NCI-H460 (cell line): ENCODE measurements at places on chromosomes 1 and 21. TPM values are rescaled to one million over a fixed set of nuclear protein-coding genes. Genes with fewer than 3 reads are reported as not detected.

Gene RNF186
- not detected in 2 replicates for total RNA-seq

DNA sequence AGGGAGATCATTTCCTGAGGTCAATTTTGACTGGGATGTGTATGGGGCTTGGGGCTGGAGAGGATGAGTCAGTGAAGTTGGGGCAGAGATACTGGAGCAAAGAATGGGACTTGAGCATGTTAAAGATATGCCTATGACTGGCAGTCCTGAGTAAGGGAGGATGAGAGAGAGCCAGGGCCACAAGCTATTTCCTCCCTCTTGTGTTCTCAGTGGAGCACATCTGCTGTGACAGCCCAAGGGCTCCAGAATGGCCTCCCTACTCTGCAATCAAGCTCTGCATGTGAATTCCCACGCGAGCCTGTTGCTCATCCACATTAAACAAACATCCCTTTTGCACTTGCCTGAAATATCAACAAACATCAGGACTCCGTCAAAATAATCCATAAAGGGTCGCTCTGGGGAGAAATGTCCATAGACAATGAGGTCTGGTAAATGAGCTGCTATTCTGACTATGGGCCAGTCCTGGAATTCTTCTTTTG, 9.2 kb downstream of the ADCY10 start:
- DNase-seq = peak; percentile 33

- no peak for DNase-seq
Measured at GRCh38 chr1:67211589-67212563, 45.6 kb downstream of the IL23R start.

Gene AXDND1
- total RNA-seq = not detected in 2 replicates

DNA sequence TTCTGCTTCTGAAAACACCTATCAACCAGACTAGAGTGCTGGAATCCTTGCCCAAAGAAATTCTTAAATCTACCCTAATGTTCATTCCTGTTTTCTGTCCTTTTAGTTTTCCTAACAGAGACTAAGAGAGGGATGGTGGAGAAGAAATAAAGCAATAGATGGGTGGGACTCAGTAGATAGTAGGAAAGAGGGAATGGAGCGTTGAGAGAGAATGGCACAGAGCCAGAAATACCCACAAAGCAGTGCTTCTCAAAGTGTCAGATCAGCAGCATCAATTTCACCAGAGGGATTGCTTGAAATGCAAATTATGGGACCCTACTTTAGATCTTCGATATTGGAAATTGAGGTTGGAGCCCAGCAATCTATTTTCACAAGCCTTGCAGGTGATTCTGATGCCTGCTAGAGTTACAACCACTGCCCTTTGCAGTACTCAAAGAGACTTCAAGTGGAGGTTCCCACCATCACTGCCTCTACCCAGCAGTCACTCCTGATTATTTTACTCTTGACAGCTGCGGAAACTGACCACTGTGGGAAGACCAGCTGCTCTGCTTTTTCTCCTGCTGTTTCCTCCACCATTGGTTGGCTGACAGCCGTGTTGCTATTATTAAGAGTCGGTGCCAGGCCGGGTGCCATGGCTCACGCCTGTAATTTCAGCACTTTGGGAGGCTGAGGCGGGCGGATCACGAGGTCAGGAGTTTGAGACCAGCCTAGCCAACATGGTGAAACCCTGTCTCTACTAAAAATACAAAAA, 11.4 kb upstream of the PRPF3 start:
- no peak for DNase-seq

DNA sequence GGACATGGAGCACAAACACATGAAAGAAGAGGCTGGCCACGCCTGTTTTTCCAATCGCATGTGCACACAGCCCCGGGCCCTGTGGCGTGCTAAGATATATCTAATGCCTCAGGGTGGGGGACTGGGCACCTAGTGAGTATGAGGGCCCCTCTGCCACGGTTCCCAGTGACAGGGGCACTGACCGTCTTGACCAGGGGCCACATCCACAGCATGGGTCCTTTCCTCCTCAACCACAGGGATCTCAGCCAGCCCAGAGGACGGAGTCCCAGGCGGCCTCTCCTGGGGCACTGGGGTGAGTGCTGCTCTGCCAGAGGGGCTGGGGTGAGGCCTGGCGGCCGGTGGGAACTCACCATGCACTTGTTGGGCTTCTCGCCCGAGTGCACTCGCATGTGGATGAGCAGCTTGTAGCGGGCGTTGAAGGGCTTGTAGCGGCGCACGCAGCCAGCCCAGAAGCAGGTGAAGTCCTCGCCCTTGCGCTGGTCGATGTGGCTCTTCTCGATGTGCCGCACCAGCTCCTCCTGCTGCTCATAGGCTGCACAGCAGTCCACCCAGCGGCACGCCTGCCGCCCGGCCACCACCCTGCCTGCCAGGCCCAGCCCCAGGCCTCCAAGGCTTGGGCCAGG, 134.7 kb downstream of the DMRTB1 start:
- no peak for DNase-seq

Gene TCHHL1
- not detected in 2 replicates for total RNA-seq

GRCh38 chr1:44812822-44813543, 4.7 kb downstream of the BTBD19 start:
- DNase-seq = no peak

DNA sequence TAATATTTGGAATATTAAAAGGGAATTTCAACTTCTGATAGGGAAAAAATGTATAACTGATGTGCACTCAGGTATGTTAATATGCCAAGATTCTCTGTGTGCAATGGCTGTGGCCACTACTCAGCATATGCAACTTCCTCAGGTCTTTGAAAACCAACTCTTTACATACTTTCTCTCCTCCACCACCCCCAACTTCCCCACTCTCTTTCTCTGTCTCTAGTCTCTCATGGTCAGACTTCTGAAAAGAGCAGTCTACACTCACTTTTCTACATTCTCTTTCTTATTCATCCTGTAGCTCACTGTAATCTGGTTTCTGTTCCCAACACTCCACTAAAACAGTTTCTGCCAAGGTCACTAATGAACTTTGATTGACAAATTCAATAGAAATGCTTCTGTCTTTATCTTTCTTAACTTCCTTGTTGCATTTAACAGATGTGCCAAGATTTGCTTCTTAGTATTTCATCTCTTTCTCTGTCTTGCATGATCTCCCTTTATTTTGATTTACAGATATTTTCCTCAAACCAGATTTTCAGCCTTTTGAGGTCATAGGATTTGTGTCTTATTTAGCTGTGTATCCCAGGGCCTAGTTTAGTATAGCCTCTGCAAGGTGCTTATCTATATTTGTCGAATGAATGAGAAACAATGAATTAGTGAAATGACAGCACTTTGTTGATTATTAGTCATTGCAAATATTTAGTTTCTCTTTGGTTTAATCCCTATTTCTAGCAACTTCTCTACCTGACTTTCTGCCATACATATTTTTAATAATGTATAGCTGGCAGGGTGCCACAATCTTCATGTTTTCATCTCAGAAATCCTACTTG, 168.9 kb downstream of the LMO4 start:
- DNase-seq = no peak

Gene CA6
- not detected in 2 replicates for total RNA-seq

Gene SYPL2
- total RNA-seq = 0.05 TPM in 1 of 2 replicates, not detected in the other

Gene CELA3A
- not detected in 2 replicates for total RNA-seq

DNA sequence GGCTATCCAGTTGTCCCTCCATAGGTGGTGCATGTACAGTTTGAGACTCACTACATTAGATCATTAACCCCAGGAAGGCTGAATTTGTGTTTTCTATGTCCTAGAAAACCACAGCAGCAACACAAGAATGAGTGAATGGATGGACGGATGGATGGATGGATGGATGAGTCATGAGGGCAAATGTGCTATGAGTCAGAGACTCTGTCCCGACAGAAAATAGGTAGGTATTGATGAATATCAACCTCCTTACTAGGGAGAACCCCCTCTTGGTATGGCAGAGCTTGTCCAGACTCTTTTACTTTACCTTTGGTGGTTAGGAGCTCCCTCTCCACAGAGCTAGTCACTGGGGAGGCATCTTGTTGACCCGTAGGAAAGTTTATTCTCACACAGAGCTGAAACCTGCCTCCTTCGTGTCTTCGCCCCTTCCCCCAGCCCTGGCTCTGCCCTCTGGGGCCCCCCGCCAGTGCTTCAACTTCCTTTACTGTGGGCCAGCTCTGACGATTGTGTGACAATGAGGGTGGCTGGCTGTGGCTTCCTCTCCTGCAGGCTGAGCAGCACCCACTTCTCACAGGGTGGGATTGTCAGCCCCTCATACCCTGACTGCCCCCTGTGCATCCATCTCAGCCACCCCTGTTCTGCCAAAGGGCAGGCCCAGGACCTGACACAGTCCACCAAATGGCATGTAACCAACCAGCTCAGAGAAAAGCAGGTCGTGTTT, 145.2 kb downstream of the FOXD2 start:
- no peak for DNase-seq
